Fibroblast of the aortic adventitia (primary cell): ENCODE measurements at places on chromosomes 6 and 20.

DNA sequence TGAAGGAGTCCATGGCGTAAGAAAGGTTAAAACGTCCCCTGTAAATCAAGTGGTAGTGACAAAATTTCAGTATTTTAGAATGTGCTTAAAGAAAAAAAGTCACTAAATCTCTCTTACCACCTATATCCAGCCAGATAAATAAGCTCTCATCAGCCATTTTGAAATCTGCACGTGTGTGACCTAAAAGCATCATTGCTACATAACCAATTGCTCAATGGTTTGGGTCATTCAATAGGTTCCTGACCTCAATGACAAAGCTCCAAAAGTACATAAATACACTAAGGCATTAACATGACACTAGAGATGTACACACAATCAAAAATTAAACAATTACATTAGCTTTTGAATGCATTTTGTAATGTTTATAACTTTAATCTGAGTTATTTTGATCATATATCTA is 272.4 kb downstream of the GMDS start:
- no peak for DNase-seq

- DNase-seq, result no peak
These were observed 365.4 kb downstream of the TFAP2B start for GRCh38 chr6:51184046-51184445.

- no peak for DNase-seq
These were observed 94.8 kb upstream of the PHACTR1 start for GRCh38 chr6:12621754-12622153.

- DNase-seq, result no peak
These were observed 158.1 kb upstream of the ARG1 start for GRCh38 chr6:131414956-131415355.

DNA sequence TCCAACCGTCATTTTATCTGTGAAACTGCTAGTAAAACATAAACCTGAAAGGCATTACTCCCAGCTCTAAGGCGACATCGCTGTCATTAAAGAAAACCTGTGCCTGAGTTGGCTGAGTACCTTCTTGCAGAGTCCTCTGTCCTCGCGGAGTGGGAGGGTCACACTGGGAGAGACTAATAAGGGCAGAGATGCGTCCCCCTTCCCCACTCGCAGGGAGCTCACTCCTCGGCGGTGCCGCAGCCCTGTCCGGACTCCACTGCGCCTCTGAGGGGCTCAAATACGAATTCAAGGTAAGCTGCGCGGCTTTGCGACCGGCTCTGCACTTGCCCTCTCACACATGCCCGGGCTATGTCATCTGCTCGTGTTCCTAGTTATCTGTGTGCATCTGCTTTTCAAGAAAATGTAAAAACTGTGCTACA is at the start of gene COL19A1:
COL19A1 (plus strand) TSS at position 206 of the 419 bp plus-strand sequence. CDS start 13,012 bp downstream, outside the sequence.
- DNase-seq, result no peak

DNA sequence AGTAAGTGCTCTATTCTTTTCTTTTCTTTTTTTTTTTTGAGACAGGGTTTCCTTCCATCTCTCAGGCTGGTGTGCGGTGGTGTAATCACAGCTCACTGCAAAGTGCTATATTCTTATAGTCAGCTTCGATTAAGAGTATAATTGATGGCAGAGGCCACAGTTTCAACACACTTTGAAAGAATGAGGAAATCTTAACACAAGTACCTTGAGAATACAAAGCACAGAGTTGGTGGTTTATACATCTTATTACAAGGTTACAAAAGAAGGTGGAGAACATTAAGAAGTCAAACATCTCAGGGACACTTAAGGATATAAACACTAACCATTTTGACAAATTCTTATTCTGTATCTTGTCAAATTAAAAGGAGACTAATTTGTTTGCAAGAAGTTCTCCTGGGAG is 180.5 kb downstream of the SOD2 start:
- DNase-seq, result no peak
